ENCODE measurements at places on chromosomes 4 and X.
A peak's percentile ranks its signal among the peaks of the same experiment; 100 is the strongest.

DNA sequence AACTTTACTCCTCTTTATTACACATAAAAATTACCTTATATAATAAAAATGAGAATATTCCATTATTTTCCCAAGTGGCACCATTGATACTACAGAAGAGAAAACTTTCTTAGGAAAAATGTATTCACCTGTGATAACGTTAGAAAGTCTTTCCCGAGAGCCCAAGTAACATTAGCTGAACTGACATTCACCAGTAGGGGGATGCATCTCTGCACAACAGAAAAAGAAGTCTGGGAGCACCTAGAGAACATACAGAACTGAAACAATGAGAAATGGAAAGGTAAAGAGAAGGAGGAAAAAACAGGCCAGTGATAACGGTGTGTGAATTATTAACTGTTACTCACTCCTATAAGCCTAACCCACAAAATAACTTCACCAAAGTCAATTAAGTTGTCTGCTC lies 423.3 kb downstream of the CENPC start:
- DNase-seq: no peak

- DNase-seq: no peak
Observed at GRCh38 chr4:112855058-112855457, 194.4 kb upstream of the ANK2 start.

DNA sequence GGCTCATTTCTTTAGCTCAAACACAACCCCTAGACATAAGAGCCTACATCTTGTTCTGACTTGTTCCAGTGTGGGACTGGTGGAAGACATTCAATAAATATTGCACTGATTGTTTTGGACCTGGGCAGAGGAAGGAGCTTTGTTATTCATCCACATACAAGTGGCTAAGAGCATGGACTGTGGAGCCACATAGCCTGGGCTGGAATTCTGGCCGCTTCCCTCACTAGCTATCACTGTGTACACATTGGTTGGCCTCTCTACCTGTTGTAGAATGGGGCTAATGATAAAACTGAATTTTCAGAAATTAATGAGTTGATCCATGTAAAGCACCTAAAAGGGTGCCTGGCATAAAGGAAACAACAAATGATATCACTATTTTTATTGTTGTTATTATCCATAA lies 80.0 kb downstream of the ZNF674 start:
- DNase-seq: no peak

DNA sequence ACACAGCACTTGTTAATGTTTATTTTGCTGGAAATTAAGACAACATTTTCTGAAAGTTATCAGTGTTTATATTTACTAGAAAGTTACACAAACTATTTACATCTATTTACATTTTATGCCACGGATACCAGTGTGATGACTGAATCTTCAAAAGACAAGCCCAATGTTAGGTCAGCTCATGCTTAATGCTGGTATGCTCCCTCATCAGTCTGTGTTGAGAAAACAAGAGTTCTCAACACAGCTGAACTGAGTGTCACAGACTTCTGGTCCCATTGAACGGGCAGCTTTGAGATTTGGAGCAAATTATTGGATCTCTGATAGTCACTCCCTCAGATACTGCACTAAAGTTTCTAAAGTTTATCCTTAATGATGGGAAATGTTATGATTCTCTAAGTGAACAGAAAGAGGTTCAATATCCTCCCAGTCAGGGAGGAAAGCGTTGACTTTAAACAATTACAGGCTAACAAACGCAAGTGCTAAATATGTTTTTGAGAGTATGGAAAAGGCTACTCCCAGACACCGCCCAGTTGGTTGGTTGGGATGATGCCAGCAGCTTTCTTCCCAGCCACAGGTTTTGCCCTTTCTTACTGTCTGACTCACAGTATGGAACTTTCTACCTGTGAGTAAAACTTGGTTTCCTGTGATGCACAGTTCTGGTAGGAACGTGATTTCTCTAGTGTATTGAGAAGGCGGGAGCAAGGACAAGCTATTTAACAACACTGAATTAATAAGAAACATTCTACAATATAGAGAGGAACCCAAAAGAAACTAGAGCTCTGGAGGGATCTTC lies 1293.6 kb upstream of the TENM3 start:
- DNase-seq: no peak

GRCh38 chr4:3736806-3737205 lies 29.4 kb upstream of the ADRA2C start:
- no peak for DNase-seq

DNA sequence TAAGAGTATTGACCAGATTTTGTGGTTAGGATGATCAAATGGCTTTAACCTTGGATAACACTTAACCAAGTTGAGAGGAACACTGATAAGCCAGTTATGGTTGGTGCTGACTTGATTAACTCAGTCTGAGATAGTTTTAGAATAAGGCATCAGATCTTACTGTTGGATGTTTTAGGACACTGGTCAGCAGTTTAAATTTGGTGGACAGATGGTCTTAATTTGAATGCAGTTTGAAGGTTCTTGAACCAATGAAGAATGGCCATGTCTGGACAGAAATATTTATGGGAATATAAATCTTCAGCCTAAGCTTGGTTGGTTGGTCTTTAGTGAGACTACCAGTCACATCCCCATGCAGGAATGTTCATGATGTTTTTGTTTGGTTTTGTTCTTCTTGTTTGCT lies 2.6 kb upstream of the GIMD1 start:
- DNase-seq: peak; percentile 48

DNA sequence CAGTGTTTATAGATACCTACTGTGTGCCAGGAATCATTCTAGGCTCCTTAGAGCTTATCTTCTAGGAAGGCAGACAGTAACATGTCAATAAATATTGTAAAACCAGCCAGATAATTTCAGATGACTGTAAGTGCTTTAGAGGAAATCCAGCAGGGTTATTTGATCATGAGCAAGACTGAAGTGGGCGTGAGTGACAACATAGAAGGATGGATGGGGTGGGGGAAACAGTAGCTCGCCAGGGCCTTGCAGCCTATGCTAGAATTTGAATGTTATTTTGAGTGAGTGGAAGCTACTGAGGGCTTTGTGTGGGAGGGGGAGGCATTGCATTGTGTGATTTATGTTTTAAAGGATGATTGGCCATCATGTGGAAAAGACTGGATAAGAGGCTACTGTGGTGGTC lies 6.7 kb downstream of the SRD5A3 start:
- no peak for DNase-seq

DNA sequence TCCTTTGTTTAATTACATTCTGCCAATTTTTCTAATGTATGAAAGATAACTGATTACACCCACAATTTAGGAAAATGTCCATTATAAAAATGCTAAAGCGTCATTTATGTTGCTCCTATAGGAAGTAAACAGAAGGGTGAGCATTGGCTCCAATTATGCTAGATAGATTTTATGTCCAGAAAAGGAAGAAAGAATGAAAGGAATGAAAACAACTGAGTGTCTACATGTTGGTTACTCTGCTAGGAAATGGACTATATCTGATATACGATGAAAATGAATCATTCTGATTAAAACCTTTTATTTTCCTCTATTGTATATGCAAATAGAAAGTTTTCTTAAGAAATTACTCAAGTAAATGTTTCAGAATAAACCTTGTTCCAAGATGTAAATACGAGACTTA lies 1.6 kb downstream of the ENAM start:
- DNase-seq: no peak

DNA sequence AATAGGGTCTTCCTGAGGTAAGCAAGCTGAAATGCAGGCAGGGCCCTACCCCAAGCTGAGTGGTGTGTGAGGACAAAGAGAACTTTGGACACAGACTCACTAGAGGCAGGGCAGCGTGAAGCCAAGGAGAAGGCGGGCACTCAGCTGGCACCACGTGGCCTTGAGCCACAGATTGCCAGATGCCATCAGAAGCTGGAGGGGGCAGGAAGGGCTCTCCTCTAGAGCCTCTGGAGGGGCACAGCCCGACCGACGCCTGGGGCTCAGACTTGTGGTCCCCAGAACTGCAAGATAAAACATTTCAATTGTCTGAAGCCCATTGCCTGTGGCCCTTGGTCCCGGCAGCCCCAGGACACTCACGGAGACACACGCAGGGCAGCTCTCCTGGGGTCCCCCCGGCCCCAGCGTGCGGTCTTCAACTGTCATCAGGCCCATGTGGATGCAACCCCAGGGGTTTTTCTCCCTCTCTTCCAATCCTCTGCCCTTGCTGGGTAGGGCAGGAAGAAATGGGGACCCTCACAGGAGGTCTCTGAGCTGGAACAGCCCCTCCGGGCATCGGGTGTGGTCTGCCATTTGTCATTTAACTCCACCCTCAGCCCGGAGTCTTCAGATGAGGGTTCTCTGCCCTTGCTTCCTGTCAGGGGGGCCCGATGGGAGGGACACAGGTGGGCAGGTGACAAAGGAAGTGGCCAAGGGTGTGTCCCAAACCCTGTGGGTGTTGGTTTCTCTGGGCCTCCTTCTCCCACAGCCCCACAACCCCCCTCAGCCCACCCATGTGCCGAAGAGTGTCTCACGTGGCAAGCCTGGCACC lies 22.2 kb downstream of the HMX1 start:
- DNase-seq: no peak

DNA sequence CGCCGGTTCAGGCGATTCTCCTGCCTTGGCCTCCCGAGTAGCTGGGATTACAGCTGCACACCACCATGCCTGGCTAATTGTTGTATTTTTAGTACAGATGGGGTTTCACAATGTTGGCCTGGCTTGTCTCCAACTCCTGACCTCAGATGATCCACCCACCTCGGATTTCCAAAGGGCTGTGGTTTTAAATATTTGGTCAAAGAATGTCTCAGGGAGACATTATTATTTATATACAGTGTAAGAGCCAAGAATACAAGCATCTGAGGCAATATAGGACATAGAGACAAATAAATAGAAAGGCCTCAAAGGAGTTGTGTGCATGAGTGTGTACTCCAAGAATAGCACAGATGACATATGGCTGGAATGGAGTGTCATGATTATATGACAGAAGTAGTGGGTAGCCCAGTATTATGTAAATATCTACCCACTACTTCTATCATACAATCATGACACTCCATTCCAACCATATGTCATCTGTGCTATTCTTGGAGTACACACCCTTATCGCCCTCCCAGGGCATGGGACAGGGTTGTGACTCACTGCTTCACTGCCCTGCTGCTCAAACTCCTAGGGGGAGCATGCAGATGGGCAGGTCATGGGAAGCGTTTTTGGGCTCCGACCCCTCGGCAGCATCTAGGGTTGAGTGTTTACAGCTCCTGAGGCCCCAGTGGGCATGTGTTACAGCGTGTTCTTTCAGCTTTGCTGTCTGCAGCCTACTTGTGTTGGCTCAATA lies 1649.8 kb upstream of the PCDH10 start:
- DNase-seq: no peak

GRCh38 chrX:149510386-149510785 lies 5.3 kb upstream of the IDS start:
- DNase-seq: no peak

DNA sequence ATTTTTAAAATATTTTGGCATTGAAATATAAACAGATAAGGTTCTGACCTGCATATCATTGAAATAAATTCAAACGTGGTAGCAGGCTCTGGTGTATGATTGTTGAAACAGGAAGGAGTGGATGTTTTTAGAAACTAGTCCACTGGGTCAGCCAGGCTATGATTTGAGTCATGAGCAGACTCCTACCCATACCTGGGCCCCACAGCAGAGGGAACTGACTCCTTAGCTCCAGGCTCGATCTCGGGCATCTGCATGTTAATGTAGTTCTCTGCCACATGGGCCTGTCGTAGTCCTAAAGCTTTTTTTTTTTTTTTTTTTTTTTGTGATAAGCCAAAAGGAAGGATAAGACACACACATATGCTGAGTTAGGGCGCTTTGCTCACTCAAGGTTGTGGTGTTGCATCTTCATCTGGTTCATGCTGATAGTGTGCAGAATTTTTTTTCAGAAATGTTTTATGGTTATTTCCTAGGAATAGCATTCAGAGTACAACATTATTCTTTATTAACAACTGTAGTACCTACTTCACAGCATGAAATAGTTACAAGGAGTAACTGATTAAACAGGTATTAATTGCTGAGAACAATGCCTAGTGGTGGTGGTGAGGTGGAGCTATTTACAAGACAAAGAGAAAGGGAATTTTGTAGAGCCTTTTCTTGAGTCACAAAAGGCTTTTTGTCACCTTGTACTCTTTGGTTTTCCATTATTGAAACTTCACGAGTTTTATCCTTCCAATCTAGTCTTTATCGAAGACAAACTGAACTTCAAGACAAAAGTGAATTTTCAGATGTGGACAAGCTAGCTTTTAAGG lies 27.3 kb downstream of the OFD1 start:
- DNase-seq: no peak

DNA sequence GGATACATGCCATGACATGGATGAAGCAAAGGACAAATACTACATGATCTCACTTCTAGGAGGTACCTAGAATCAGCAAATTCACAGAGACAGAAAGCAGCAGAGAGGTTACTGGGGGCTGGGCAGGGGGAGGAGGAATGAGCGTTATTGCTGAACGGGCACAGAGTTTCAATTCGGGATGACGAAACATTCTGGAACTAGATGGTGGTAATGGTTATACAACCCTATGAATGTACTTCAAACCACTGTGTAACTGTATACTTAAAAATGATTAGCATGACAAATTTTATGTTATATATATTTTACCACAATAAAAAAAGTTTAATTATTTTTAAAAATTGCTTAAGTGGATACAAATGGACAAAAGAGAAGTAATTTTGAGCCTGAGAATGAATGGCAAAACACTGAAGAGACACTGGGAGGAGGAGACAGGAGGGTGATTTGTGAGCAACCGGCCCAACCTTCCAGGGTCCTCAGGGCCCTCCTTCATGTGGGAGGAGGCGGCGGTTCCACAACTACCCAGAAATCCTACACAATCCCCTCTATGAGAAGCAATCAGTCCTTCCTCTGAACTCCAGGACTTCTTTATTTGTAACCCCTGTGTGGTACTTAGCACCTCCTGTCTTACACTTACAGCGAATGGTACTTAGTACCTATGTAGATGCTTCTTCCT lies 14.1 kb downstream of the ACSL1 start:
- DNase-seq: no peak

DNA sequence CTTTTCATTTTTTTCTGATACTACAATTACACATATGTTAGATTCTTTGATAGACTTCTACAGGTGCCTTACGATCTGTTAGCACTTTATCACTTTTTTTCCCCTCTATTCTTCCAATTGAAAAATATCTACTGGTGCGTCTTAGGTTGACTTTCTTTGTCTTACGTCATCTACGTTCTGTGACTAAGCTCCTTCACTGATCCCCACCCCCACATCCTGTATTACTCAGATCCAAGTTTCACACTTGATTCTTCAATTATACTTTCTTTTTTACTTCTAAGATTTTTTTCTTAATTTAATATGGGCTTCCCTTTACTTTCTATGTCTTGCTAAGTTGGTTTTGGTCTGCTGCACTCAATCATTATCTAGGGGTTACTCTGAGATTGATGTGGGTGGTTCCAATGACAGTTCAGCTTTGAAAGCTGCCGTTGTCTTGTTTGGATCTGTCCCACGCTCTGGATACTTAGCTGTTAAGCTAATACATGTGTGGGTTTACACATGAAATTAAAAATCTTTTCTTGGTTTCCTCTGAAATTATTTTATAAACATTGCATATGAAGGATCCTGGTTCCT lies 1321.1 kb downstream of the RAPGEF2 start:
- no peak for DNase-seq

GRCh38 chrX:111376897-111377578 lies 35.0 kb downstream of the DCX start:
- no peak for DNase-seq

GRCh38 chrX:120224388-120224787 lies 26.2 kb upstream of the ZBTB33 start:
- no peak for DNase-seq

GRCh38 chr4:2059046-2059725 lies at the start of gene NAT8L:
Gene NAT8L (plus strand): TSS chr4:2059327. CDS start chr4:2059512, 185 bp downstream.
- DNase-seq: no peak

- DNase-seq: no peak
Observed at GRCh38 chr4:118740869-118741268, 55.7 kb downstream of the METTL14 start.

- no peak for DNase-seq
Observed at GRCh38 chrX:19867411-19867732, 20.0 kb downstream of the SH3KBP1 start.
